ENCODE measurements at places on chromosomes 16 and 17.

GRCh38 chr16:88730632-88731607, 24.6 kb downstream of the CTU2 start:
- DNase-seq, result no peak

- DNase-seq, result no peak
Observed at GRCh38 chr17:21352221-21352980, 23.8 kb upstream of the KCNJ12 start.

- DNase-seq, result no peak
Observed at GRCh38 chr16:27374221-27374803, 27.7 kb upstream of the IL21R start.

DNA sequence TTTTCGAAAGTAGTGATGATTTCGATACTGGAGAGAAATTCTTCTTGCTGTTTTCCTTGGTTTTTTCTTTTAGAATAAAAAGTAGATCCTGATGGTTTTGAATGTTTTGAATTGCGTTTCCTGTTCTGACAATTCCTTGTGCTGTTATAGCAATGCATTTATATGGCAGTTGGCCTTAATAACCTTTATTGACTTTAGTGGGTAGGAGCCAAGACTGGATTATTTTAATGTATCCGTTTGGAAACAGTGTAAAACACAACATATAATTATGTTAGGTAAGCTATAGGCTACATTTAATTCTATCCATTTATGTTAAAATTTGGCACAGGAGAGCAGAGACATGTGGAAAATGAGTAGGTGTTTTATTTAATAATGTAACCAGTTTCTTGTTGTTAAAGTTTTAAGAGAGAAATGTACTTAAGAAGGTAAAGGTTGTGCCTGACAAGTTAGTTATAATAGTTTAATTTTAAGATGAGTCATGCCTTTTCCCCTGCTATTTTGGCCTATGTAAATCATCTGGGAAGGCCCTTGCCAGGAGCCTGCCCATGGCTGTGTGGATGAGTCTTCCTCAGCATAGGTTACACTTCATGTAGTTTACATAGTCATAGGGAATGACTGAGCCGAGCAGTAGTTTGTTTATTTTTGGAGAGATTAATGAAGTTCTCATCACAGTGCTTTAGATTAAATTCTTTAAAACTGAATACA, 189.9 kb downstream of the FTO start:
- DNase-seq, result no peak

GRCh38 chr17:44529864-44530263, 26.7 kb upstream of the GPATCH8 start:
- no peak for DNase-seq

DNA sequence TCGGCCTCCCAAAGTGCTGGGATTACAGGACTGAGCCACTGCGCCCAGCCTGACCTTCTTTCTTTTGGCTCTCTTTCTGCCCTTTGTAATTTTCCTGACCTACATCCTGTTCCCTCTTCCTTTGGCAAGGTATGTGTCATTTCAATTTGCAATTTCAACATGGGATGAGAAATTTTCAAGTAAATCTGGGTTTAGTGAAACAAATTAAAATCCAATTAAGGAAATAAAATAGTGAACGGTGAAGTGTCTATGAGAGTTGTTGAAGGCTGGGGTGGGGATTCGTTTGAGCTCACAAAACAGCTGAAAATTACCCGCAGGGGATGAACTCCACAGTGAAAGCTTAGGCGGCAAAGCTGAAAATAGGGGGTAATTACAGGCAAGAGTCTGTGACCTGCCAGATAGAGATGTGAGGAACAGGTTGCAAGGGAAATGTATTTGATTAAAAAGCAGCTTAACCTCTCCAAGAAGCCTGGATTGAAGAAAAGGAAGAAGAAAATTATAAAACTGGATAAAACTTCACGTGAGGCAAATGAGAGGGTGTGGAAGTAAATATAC, 277.7 kb downstream of the UTP18 start:
- no peak for DNase-seq

DNA sequence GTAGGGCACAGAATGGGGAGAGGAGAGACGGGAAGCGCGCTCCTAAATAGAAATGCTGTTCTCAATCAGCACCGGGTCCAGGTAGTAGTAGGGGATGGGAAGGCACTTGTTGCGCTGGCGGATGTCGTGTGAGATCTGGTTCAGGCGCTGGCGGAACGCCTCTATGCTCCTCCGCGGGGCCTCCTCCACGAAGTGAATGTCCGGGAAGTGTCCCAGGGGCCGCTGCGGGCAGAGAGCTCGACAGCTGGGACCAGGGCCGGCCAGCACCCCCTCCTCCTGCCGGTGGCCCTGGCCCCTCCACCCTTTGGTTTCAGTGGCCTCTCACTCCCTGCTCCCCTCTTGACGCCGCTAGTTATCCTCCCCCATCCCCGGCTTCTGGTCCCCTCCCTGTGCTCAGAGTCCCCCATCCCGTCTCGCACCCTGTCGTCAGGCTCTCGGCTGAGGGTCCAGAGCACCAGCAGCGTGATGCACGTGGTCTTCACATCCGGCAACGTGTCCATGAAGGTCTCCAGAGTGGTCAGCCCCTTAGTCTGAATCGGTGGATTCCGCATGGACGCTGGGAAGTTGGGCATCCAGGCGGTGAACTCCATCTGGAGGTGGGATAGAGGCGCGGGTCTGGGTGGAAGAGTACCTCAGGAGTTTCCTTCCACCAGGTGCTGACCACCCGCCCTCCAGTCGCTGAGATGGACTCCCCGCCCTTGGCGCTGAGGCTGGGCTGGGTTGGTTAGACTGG, 14.6 kb downstream of the ALOX12B start:
- DNase-seq, result no peak

DNA sequence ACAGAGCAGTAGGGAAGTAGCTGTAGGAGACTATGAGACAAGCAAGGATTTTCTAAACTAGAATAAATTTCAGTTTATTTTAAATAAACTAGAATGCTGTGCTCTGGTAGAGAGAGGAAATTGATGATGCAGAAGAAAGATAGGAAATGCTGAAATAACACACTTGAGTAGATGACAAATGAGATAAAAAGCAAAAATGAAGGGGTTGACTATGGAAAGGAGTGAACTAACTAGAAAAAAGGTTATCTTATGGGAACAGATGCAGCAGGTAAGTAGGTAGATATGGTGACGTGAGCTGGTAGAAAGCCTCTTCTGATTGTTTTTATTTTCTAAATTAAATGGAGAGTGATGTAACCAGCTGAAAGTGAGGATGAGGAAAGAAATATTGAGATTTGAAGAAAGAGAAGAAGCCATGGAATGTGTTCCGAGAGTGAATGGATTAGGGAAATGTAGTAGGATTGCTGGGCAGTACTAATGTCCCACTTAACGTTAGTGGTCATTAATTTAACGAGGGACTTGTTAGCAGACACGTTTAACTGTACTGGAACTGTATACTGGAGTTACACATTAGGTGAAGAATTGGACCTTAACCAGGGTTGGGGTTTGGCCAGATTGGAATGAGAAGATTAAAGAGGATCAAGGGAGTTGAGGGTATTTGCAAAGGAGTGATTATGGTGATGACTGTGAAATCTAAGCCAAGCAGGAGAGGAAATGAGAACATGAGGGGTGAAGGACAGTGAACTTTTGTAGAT, 196.5 kb downstream of the TANC2 start:
- DNase-seq, result no peak

DNA sequence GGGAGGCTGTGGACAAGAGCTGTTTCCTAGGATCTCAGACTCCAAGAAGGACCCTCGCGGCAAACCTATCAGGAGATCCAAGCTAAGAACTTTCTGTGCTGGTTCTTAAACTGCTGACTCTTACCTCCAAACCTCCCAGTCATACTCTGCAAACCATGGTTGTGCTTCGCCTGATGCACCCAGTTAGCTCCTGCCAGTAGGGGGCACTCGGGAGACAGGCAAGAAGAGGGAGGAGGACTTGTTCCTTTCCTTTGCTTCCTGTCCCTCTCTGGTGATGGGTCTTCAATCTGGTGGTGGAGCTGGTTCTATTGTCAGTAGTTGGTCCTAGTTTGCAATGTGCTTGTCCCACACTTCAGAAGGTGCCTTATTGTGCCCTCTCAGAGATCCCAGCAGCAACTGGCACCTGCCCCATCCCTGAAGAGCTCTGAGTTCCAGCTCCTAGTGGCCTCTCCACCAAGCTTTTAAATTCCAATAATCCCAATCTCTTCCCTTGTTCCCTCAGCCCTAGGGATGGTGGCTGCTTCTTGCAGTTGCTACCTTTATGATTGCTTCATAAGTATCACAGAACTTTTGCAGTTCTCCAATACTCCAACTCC, 113.5 kb upstream of the RPL38 start:
- DNase-seq, result no peak

- no peak for DNase-seq
Observed at GRCh38 chr16:65831903-65832666, 534.4 kb upstream of the CDH5 start.

- DNase-seq, result peak; percentile 66
Observed at GRCh38 chr16:84672276-84673202, 24.2 kb downstream of the KLHL36 start.

GRCh38 chr17:67015001-67015400, 29.4 kb upstream of the CACNG1 start:
- no peak for DNase-seq

GRCh38 chr17:77185137-77185536, 44.4 kb downstream of the SEC14L1 start:
- no peak for DNase-seq

Measured in effector memory CD4-positive, alpha-beta T cell (primary cell).